Left renal cortex interstitium (tissue), 4 donors: ENCODE measurements at places on chromosomes 7 and 10. TPM values are rescaled to one million over a fixed set of nuclear protein-coding genes. Genes with fewer than 3 reads are reported as not detected.

The INPP5A gene
- 39.8 TPM for polyA plus RNA-seq

DNA sequence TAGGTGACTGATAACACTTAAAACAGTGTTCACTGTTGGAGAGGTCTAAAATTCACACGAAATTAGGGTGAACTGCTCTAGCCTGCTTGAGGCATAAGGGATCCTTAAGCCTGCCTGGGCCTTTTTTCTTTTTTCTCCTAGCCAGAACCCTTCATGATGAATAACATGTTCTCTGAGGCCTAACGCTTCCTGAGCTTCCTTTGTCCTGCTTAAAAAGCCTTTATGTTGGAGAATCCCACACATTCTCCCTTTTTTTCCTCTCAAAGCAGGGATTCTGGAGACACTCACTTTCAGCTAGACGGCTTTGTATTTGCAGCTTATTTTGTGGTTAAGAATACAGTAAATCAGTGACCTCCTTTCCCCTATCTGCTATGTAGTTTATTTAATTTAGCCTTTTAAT lies 354.7 kb upstream of the PHF14 start:
- DNase-seq: no peak

DNA sequence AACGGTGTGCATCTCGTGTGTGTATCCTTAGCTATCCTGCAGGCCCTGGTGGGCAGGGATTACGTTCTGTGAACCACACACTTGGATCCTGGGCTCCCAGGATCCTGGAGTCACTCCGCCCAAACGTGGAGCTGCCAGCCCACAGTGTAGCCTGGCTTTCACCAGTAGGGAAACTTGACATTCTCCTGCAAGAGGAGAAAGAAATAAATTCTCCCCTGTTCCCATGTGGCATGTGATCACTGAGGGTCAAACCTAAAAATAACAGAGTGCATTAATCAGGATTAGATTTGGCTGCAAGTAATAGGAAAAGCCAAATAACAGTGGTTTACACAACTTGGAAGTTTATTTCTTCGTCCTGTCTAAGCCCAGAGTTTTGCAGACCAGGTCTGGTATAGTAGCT lies 32.3 kb downstream of the PALD1 start:
- DNase-seq: no peak

DNA sequence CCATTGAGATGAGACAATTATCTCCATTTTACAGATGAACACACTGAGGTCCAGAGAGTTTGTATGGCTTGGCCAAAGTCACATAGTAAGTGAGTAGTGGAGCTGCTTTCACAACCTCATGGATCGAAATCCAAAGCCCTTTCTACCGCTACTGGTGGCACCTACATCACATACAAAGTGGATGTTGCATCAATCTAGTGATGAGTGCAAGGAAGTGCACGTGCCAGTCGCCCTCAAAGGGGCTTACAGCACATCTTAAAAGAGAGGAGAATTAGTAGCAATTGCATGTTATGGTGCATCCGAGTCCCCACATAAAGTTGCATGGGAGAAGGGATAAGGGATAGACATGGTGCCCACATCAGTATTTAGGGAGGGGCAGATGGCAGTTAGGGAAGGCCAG lies 31.0 kb upstream of the GPR26 start:
- no peak for DNase-seq

The SPDYE9 gene
- 0.13 TPM for polyA plus RNA-seq

GRCh38 chr10:46251857-46252847 lies 34.6 kb upstream of the ANTXRL start:
- DNase-seq: no peak

- DNase-seq: no peak
Measured at GRCh38 chr10:45354261-45354660, 19.8 kb upstream of the ALOX5 start.

- DNase-seq: no peak
Measured at GRCh38 chr10:20289070-20289828, 473.0 kb downstream of the PLXDC2 start.

- DNase-seq: no peak
Measured at GRCh38 chr7:64687249-64687648, 21.3 kb downstream of the ZNF107 start.

DNA sequence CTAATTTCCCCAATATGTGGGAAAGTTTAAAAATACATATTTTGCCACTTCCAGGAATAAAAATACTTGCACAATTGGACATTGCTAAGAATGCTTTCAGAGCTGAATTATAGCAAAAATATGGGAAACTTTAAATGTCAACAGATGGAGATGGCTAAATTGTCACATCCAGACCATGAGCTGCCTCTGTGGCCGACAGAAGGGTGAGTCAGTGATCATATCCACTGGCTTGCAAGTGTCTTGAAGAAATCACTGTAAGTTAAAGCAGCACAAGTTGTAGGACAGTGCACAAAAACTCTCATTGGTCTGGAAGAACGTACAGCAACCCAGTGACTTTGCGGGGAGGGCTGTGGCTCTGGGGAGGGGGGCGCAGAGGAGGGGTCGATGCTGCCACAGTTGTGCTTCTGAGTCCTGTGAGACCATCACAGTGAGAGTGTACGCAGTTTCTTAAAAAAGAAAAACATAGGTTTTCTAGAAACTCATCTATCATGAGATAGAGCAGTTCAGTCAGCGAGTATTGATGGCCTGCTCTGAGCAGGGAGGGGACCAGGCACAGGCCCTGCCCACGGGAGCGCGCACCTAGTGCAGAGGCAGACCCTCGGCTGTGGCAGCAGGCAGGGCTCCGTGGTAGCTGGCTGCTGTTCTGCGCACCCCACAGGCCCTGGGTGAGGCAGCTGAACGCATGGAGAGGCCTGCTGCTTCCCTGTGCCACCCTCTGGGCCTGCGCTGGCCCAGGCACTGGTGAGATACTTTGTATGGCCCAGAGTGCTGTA lies 25.5 kb downstream of the LRRC27 start:
- no peak for DNase-seq

- no peak for DNase-seq
Measured at GRCh38 chr7:3217166-3217565, 83.9 kb upstream of the SDK1 start.

The RAPGEF5 gene
- 36.8 TPM for polyA plus RNA-seq

- DNase-seq: no peak
Measured at GRCh38 chr10:20396205-20396604, 500.9 kb downstream of the NEBL start.

The RNLS gene
- 15.9 TPM for polyA plus RNA-seq

The CTTNBP2 gene
- polyA plus RNA-seq: 26.0 TPM

The PDK4 gene
- polyA plus RNA-seq: 28.6 TPM

The UPK3B gene
- polyA plus RNA-seq: 2.8 TPM

The RFC2 gene
- 43.2 TPM for polyA plus RNA-seq

The CDK14 gene
- 29.5 TPM for polyA plus RNA-seq

The SGMS1 gene
- 54.4 TPM for polyA plus RNA-seq

DNA sequence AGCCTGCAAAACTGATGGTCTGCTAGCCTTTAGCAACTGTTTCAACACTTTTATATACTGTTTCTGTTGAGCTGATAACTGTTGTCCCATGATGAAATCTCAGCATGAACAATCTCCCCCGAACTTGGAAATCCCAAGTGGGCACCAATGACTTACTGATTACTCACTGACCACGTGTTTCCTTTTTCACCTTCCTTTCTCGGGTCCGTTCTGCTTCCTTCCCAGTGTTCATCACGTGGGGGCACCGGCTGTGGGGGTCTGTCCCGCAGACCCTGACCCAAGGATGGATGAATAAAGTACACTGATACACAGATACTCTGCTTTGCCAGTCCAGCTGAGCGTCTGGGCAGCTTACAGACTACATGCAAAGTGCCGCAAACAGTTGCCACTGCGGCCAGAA lies 39.0 kb upstream of the RASGEF1A start:
- DNase-seq: no peak

The SPAM1 gene
- polyA plus RNA-seq: not detected

The C7orf33 gene
- polyA plus RNA-seq: not detected

GRCh38 chr7:81515009-81515408 lies 254.8 kb downstream of the HGF start:
- DNase-seq: no peak

- no peak for DNase-seq
Measured at GRCh38 chr7:68547181-68547580, 1051.1 kb upstream of the AUTS2 start.

- DNase-seq: no peak
Measured at GRCh38 chr10:5897504-5897903, 7.5 kb downstream of the FBH1 start.

The PDE6C gene
- 2.8 TPM for polyA plus RNA-seq

- DNase-seq: no peak
Measured at GRCh38 chr7:155530601-155531000, 15.8 kb downstream of the CNPY1 start.

- no peak for DNase-seq
Measured at GRCh38 chr7:37494926-37495325, 46.3 kb upstream of the ELMO1 start.

The SPDYE1 gene
- polyA plus RNA-seq: 2.9 TPM

The RSBN1L gene
- polyA plus RNA-seq: 29.2 TPM

- no peak for DNase-seq
Measured at GRCh38 chr7:1672851-1673486, 2.9 kb downstream of the ELFN1 start.

DNA sequence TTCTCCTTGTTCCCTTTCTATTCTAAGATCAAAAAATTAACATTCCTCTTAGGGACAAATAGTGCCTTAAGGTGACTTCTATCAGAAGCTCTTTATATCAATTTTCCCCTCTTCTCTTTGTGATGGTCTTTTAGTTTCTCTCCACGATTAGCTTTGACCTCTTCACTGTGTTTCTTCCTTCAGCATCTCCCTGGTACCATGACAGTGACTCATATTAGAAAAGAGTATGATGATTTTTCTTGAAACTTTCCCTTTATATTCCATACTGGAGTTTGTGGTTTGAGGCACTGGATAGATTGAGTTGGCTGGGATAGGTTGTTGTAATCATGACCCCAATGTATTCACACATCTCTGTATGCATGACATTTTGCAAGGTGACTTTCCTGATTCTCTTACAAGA lies 335.6 kb upstream of the GLI3 start:
- no peak for DNase-seq

The SLC13A1 gene
- 20.0 TPM for polyA plus RNA-seq

GRCh38 chr7:48182718-48183369 lies 11.6 kb downstream of the ABCA13 start:
- DNase-seq: no peak

GRCh38 chr10:7457478-7458316 lies 46.9 kb upstream of the SFMBT2 start:
- no peak for DNase-seq

DNA sequence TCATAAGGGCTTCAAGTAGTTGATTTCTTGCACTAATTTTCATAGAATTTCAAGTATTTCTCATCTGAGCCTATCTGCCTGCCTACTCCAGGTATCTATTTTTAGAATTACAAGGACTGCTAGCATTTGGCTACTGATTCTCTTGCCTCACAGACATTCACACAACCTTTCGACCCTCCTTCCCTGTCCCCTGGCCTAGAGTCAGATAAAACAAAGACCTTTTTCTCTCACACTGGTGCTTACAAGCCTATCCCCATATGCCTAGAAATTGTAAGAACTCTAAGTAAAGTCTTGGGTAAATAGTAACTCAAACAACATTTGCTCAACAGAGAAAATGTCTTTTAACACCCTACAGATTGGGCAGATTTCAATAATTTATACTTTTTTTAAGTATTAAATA lies 6.3 kb downstream of the GPAM start:
- no peak for DNase-seq

GRCh38 chr10:46557319-46558121 lies 1.1 kb upstream of the GPRIN2 start:
- no peak for DNase-seq
